Spinal cord (tissue), 10 donors: ENCODE measurements at places on chromosomes 13 and 19. TPM values are rescaled to one million over a fixed set of nuclear protein-coding genes. Genes with fewer than 3 reads are reported as not detected.

GRCh38 chr19:19619849-19620210 is 1.3 kb upstream of the PBX4 start:
- peaks cover 18% of the 10 kb centered on the region for H3K4me1 ChIP-seq
- no peaks in the 10 kb centered on the region for H3K27me3 ChIP-seq
- H3K27ac ChIP-seq, result no peak overlapping the region
- no peak for DNase-seq
- peaks cover 21% of the 10 kb centered on the region for H3K36me3 ChIP-seq
- no peak overlapping the region for H3K4me3 ChIP-seq

The PRR12 gene
- total RNA-seq, result 6.6 TPM

GRCh38 chr19:15112385-15112784 is 5.2 kb downstream of the SYDE1 start:
- peaks cover 29% of the 10 kb centered on the region for H3K4me1 ChIP-seq
- DNase-seq, result no peak
- H3K27ac ChIP-seq, result no peak overlapping the region
- peaks cover 10% of the 10 kb centered on the region for H3K27me3 ChIP-seq

DNA sequence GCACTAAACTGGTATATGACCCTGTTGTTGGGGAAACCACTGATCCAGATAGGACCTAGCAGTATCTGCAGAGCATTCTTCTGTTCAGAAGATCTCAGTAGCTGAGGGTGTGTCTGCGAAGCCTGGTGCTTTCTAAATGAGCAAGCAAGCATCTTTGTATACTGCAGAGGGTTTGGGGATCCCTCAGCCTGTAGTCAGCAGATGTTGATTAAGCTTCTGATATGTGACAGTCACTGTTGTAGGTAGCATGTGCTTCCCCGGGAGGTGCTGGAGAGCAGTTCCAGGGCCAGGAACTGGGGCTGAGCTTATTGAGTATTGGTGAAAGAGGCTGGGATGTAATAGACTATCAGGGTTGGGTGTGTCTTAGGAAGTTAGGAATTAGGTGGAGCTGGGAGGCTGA is 1.5 kb downstream of the SCAF1 start:
- no peaks in the 10 kb centered on the region for H3K27me3 ChIP-seq
- DNase-seq, result no peak

The NLRP9 gene
- total RNA-seq, result not detected

- no peak overlapping the region for H3K27ac ChIP-seq
- no peaks in the 10 kb centered on the region for H3K27me3 ChIP-seq
- no peak overlapping the region for H3K4me3 ChIP-seq
- DNase-seq, result no peak
- H3K36me3 ChIP-seq, result peaks cover 16% of the 10 kb centered on the region
Measured at GRCh38 chr19:8544168-8544567, 30.2 kb upstream of the ZNF414 start.

DNA sequence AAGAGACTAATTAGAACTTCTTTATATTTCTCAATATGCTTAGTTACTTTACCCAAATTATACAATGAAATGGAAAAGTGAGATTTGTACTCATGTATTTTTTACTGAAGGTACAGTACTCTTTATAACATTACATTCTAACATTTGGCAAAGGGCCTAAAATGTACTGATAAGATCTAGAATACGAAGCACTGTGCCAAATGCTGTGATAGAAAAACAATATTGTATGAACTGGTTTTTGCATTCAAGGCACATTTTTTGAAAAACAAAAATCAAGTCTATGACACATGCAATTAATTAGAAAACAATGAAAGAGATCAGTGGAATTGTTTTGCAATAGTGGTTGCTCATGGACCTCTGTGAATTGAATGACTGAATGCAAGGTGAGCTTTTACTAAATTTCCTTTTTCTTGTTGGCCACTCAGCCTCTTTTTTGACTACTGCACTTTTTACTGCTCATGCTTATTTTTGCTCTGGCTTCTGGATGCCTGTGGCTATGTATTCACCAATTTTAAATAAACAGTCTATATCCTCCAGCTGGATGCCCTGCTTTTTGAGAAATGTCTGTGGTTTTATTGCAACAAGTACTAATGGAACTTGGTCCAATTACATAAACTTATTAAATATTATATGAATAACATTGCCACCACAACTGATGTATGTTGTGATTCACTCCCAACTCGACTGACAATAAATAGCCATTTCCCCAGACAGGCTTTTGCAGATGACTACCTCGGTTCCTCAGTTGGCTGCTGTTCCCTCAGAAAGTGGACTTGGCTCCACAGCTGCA is 41.4 kb upstream of the OBI1 start:
- no peak for DNase-seq
- no peaks in the 10 kb centered on the region for H3K4me1 ChIP-seq
- H3K36me3 ChIP-seq, result no peaks in the 10 kb centered on the region
- no peak overlapping the region for H3K27ac ChIP-seq

DNA sequence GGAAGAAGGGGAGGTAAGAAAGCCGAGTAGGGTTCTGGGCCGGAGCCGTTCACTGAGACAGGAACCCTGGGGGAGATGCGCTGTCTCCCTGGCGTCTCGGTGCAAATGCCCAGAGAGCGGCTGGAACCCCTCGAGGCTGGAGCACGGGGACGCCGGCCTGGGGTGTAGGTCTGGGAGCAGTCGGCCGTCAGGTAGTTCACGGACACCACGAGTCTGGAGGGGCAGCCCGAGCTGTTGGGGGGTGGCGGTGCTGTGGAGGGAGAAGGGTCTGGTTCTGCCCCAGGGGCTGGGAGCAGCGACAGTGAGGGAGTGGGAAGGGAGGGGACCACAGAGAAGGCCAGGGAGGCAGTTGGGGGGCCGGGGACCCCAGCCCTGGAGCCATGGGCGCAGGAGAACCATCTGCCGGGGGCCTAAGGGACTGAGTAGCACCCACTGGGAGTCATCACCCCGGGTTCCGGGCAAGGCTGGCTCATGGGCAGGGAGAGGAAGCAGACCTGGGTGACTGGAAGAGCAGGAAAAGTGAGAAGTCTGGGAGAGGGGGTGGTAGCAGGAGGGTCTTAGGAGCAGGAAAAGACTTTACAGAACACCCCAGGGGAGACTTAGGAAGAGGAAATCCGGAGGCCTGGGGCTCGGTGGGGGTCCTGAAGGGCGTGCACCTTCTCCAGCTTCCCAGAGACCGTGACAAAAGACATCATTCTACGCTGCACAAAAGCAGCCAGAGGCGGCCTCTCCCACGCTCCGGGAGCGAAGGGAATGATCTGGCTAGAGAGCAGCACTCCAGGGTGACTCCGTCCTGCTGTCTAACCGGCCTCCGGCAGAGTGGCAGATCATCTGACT is 173.1 kb upstream of the SOX1 start:
- peak overlapping the region; percentile 78 for H3K27ac ChIP-seq
- H3K4me1 ChIP-seq, result peaks cover 24% of the 10 kb centered on the region
- H3K36me3 ChIP-seq, result no peaks in the 10 kb centered on the region
- peaks cover 8% of the 10 kb centered on the region for H3K27me3 ChIP-seq
- DNase-seq, result no peak
- H3K4me3 ChIP-seq, result peak overlapping the region; percentile 58

DNA sequence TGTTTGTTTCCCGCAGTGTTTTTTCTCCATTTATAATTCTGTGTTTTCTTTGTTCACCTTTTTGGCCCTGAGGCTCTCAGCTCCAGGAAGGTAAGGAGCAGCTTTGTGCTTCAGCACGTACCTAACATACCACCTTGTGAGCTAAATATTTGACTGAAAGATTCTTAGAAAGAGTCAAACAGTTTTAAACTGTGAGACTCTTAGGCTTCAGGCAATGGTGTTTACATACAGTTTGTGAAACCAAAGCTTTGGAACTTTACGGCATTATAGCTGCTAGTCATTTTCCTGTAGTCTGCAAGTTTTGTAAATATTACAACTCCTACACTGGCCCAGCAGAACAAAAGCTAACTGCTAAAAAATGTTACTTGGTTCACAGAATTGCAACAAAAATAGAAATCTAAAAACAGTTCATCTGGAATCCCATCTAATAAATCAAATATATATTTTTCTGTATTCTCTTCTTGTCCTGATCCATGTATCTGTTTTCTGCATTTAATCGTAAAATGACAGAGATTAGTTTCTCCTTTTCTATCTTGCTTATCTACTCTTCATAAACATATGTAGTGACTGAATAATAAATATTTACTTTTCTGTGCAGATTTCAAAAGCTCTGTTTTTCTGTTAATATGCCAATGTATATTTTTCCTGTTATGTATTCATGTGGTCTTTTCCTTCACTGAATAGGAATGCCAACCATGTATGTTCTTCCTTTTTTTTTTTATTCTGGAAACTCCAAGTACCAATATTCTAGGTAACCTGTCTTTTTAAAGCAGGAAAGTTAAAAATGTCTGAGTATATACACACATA is 38.8 kb upstream of the GPI start:
- H3K36me3 ChIP-seq, result peaks cover 69% of the 10 kb centered on the region
- H3K4me3 ChIP-seq, result no peak overlapping the region
- no peak overlapping the region for H3K27ac ChIP-seq

The THSD1 gene
- 20.5 TPM for total RNA-seq

- H3K4me1 ChIP-seq, result no peaks in the 10 kb centered on the region
- H3K36me3 ChIP-seq, result no peaks in the 10 kb centered on the region
- no peak overlapping the region for H3K27ac ChIP-seq
- DNase-seq, result no peak
- H3K27me3 ChIP-seq, result no peaks in the 10 kb centered on the region
Measured at GRCh38 chr19:57382806-57383488, 6.7 kb upstream of the ZNF548 start.

The GAPDHS gene
- 0.11 TPM for total RNA-seq

DNA sequence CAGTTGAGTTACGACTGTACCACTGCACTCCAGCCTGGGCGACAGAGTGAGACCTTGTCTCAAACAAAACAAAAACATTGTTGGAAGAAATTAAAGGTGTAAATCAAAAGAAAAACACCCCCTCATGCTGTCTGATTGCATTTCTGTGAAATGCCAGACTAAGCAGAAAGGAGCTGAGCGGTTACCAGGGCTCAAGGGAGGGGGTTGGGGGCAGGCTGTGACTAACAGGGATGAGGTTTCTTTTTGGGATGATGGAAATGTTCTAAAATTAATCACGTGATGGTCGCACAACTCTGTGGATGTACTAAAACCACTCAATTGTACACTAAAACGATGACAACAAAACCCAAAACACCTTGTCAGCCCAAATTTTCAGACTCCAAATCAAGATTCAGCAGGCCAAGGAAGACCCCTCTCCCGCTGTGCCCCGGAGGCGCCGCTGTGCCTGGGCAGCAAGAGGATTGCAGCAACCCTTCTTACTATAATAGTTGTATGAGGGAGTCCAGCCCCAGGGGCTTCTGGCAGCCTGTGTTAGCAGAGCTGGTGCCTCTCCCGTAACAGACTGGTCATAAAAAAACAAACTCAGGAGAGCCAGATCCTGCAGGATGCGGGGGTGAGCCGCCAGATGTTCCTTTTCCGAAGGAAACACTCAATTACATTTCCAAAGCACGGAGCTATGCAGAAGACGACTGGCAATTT is 20.9 kb downstream of the CAPS start:
- peak; percentile 80 for DNase-seq
- H3K4me1 ChIP-seq, result peaks cover 43% of the 10 kb centered on the region
- H3K36me3 ChIP-seq, result peaks cover 81% of the 10 kb centered on the region

DNA sequence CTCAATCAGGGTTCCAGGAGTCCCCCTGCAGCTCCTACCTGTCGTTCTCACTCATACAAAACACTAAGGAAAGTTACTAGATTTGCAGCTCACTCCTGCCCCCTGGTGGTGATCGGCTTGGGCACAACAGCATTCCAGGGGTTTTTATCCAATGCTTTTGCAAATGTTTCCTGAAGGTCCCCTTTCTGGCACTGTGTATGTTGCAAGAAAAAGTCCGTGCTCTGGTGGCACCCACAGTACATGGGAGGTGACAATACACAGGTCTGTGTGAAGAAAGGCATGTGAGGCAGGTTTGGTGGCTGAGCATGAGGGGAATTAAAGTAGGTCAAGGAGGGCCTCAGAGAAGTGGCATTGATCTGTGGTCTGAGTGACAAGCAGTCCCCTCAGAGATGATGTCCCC is 8.6 kb upstream of the TYK2 start:
- H3K4me1 ChIP-seq, result no peaks in the 10 kb centered on the region
- peaks cover 37% of the 10 kb centered on the region for H3K36me3 ChIP-seq
- no peak overlapping the region for H3K4me3 ChIP-seq
- H3K27ac ChIP-seq, result no peak overlapping the region
- H3K27me3 ChIP-seq, result no peaks in the 10 kb centered on the region

The EXOC3L2 gene
- total RNA-seq, result 2.9 TPM

The TMIGD2 gene
- 0.94 TPM for total RNA-seq

The CNFN gene
- total RNA-seq, result 1.2 TPM

The OR7C1 gene
- total RNA-seq, result 0.83 TPM

DNA sequence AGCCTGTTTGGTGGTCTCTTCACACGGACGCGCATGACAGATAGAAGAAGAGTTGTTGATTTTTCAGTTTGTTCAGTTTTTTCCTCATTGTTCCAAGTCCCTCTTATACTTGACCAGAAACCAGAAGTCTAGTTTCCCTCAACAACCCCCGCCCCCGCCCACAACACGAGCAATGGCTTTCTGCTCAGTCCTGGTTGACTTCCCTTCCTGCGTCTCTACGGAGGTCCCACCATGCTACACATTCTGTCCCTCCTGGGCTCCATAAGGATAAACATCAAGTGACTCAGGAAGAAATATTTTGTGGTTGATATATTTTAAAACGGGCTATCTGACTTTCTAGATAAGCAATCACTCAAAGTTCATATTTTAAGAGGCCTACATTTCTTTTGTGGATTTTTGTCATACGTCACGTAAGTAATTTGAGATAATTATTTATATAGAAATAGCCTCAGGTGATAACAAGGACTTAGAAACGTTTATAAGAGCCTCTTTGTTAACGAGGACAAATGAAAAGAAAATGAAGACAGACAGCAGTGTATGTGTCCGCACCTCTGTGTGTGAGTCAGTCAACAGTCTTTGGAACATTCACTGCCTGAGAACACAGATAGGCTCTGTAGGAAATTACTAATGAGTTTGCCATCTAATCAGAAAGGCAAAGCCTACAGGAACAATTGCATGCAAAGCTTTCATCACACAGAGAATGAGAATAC is 214.4 kb downstream of the RAP2A start:
- H3K27ac ChIP-seq, result no peak overlapping the region
- no peak overlapping the region for H3K4me3 ChIP-seq
- no peaks in the 10 kb centered on the region for H3K4me1 ChIP-seq
- no peaks in the 10 kb centered on the region for H3K36me3 ChIP-seq
- H3K27me3 ChIP-seq, result no peaks in the 10 kb centered on the region

DNA sequence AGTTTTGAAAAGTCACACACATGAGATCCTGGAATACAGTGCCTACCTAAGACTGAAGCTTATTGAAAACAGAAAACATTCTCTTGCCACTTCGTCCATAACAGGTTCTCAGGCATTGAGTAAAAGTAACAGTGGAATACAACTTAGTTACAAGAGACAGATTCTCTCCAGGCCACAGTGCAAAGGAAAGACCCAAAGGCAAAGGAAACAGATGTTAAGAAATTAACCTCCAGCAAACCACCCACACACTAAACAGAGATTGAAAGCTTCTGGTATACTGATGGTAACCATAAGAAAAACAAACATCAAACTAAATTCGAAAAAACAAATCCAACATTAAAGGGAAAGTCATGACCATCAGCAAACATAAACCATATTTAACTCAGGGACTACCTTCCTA is 914.7 kb downstream of the SLITRK5 start:
- H3K36me3 ChIP-seq, result no peaks in the 10 kb centered on the region
- H3K27me3 ChIP-seq, result no peaks in the 10 kb centered on the region
- H3K4me3 ChIP-seq, result no peak overlapping the region
- no peak overlapping the region for H3K27ac ChIP-seq
